CD4-positive, alpha-beta T cell treated with Interleukin-4 for 1 hour (primary cell): ENCODE measurements at places on chromosomes 1 and 21.

DNA sequence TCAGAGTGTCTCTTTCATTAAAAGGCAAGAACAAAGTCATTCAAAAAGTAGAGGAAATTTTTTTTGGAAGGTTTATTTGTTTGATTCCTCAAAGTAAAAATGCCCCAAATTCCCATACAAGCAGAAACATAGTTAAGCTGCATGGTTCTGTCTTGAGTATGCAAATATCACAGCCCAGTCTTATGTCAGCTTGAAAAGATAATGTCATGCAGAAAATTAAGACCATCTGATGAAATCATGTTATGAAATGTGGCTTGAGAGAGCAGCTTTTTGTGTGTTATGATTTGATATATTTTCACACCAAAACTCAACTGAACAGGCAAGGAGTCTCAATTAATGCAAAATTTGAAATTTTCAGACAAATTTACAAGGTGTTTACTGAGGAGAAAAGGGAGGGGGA, 411.0 kb downstream of the LMO4 start:
- DNase-seq, result no peak

- no peak for DNase-seq
Observed at GRCh38 chr21:40421121-40421520, 425.8 kb downstream of the DSCAM start.

DNA sequence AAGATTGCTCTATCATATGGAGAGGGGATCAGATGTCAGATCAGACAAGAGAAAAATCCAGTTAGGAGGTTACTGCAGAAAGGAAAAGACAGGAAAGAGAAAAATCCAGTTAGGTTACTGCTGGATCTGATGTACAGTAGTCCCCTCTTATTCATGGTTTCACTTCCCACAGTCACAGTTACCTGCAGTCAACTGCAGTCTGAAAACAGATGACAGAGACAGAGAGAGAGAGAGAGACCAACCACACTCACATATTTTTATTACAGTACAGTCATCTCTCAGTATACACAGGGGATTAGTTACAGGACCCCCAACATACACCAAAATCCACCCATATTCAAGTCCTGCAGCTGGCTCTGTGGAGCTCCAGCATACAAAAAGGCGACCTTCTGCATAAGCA, 29.3 kb downstream of the NUP133 start:
- DNase-seq, result no peak

DNA sequence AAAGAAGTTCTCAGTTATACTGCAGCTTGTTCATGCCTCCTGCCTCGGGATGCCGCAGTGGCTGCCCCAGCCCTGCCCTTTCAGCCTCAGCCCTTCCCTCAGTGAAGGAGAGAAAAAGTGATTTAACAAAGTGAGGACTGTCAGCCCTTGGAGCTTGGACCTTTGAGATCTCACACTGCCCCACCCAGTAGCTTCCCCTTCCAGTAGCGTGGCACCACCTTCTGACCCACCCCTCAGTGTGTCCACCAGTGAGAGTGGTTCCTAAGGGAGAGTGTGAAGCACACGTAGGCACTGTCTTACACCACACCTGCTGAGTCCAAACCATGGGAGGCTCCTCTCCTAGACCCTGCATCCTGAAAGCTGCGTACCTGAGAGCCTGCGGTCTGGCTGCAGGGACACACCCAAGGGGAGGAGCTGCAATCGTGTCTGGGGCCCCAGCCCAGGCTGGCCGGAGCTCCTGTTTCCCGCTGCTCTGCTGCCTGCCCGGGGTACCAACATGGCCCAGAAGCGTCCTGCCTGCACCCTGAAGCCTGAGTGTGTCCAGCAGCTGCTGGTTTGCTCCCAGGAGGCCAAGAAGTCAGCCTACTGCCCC, at the start of gene CDA:
Gene CDA, plus strand, starts transcription at position 464 of the 592 bp plus-strand sequence. Its CDS starts 33 bp downstream, at position 497.
- DNase-seq, result no peak

DNA sequence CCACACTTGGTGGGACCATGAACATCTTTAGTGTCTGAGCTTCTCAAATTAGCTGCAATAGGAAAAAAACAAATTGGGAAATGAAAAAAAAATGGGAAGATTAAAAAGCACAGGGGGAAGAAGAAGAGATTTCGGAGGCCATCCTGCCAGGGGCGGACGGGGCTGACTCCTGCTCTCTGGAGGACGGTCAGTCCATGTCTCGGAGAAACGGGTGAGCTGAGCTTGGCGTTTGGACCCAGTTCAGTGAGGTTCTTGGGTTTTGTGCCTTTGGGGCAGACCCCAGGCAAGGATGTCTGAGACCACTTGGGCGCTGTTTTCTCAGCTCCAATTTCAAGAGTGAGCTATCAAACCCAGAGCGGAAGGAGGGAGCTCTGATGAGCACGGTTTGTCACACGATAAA, 123.9 kb downstream of the PRDM2 start:
- no peak for DNase-seq

DNA sequence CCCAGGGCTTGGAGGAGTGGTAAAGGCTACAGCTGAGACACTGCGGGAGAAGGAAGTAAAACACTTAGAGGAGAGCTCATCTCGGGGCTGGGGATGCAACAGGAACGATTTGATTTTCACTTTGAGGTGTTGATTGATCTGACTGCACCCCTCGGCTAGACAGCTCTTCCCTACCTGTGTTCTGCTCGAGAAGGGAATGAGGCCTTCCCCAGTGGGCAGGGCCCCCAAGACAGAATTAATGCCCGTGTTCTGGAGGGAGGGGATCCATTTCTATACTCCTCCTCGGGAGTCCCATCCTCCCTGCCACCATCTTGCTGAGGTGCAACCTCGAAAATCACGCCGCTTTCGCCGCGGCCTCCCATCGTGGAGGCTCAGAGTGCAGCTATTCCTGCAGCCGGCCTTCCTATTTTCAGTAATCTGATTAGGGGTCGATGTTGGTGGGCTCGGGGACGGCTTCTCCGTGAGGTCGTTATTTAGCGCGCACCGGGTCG, 2.4 kb downstream of the ATP2B4 start:
- no peak for DNase-seq

DNA sequence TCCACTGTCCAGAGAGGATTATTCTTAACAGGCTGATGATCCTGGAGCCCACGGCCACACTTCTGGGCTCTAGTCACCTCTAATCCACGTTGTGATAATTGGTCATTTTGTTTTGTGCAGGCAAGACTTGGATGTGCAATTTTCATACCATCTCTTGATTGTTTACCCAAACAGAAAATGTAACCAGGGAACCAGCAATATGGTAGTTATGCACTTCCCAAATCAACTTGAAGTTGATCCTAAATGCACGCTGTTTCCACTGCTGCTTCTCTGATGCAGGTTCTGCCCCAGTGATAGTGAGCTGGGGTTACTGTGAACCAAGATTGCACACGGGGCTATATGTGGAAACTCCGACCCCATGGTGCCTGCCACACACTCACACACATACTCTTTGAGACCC, 14.7 kb upstream of the KCNJ15 start:
- no peak for DNase-seq

GRCh38 chr1:6969106-6969505, 183.9 kb downstream of the CAMTA1 start:
- DNase-seq, result no peak

GRCh38 chr1:183197762-183198161, 11.7 kb downstream of the LAMC2 start:
- DNase-seq, result no peak

GRCh38 chr1:77047978-77048614, 171.1 kb downstream of the PIGK start:
- no peak for DNase-seq

- DNase-seq, result no peak
Observed at GRCh38 chr1:24119489-24119858, 7.5 kb upstream of the MYOM3 start.

DNA sequence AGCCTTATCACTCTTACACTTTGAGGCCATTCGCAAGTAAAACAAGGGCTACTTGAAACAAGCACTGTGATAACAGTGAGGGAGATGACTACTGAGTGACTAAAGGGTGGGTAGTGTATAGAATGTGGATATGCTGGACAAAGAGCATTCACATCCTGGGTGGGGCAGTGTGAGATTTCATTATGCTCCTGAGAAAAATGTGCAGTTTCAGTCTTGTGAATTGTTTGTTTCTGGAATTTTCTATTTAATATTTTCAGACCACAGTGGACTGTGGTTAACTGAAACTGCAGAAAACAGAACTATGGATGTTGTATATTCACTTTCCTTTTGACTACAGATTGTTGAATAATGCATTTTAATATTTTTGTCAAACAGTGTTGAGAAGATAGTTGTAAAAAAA, 25.1 kb upstream of the B3GALT2 start:
- no peak for DNase-seq

GRCh38 chr1:4754816-4755215, 100.4 kb downstream of the AJAP1 start:
- no peak for DNase-seq

GRCh38 chr21:31471865-31472264, 127.8 kb upstream of the TIAM1 start:
- no peak for DNase-seq

GRCh38 chr1:11781297-11781696, 19.3 kb downstream of the C1orf167 start:
- DNase-seq, result no peak

- no peak for DNase-seq
Observed at GRCh38 chr21:25939396-25939761, 204.6 kb downstream of the GABPA start.
